Vagina (tissue), 2 donors: ENCODE measurements at places on chromosomes 7 and 10. TPM values are rescaled to one million over a fixed set of nuclear protein-coding genes. Genes with fewer than 3 reads are reported as not detected.

SPDYE9 gene
- not detected for total RNA-seq

CNPY1 gene
- not detected for total RNA-seq

GPR141 gene
- total RNA-seq: not detected

CFAP43 gene
- 0.25 TPM for total RNA-seq
